Epithelial cell of umbilical artery (primary cell): ENCODE measurements at places on chromosomes 5 and 9. TPM values are rescaled to one million over a fixed set of nuclear protein-coding genes. Genes with fewer than 3 reads are reported as not detected.

Gene LHX3
- not detected in 2 replicates for total RNA-seq

Gene ITGA1
- total RNA-seq = 4.4 and 11.4 TPM in 2 replicates

Gene CNTNAP3
- total RNA-seq = 5.8 and 13.0 TPM in 2 replicates

Gene TEX48
- not detected in 2 replicates for total RNA-seq

Gene NR5A1
- total RNA-seq = not detected in 2 replicates

Gene FGF18
- not detected in 2 replicates for total RNA-seq

Gene GABRP
- 0.32 and 0.61 TPM in 2 replicates for total RNA-seq

Gene BAAT
- total RNA-seq = not detected in 2 replicates

Gene PCDH1
- 144 and 266 TPM in 2 replicates for total RNA-seq

Gene CAMK4
- 1.6 and 3.6 TPM in 2 replicates for total RNA-seq

Gene ANKRD33B
- total RNA-seq = 3.2 and 7.4 TPM in 2 replicates

Gene CKMT2
- under 0.01 TPM in 1 of 2 replicates, not detected in the other for total RNA-seq

Gene ZFAND5
- total RNA-seq = 82.2 and 83.2 TPM in 2 replicates

Gene CARD6
- total RNA-seq = 20.5 and 25.8 TPM in 2 replicates

Gene OR2K2
- not detected in 2 replicates for total RNA-seq

Gene HRCT1
- total RNA-seq = 0.76 and 3.2 TPM in 2 replicates

Gene ANKRD31
- total RNA-seq = not detected in 2 replicates

Gene SPTLC1
- total RNA-seq = 98.1 and 107 TPM in 2 replicates

Gene TAF11L5
- total RNA-seq = not detected in 2 replicates

Gene CATSPER3
- not detected in 2 replicates for total RNA-seq

Gene SLC34A3
- not detected in 2 replicates for total RNA-seq

Gene IGFBPL1
- total RNA-seq = 0.32 TPM in 1 of 2 replicates, not detected in the other

Gene SPINK1
- not detected in 2 replicates for total RNA-seq

Gene NCS1
- total RNA-seq = 28.1 and 37.4 TPM in 2 replicates

Gene IL17B
- 0.91 TPM in 1 of 2 replicates, not detected in the other for total RNA-seq

Gene CRB2
- total RNA-seq = not detected in 2 replicates

Gene DAB2IP
- total RNA-seq = 11.6 and 24.4 TPM in 2 replicates

Gene OTULINL
- under 0.01 and 0.15 TPM in 2 replicates for total RNA-seq

Gene IL33
- total RNA-seq = 72.0 and 78.3 TPM in 2 replicates

Gene OGN
- total RNA-seq = not detected in 2 replicates

Gene FLT4
- total RNA-seq = 14.7 and 28.6 TPM in 2 replicates

Gene SPATA31A7
- total RNA-seq = under 0.01 TPM in 1 of 2 replicates, not detected in the other

Gene OCLN
- 12.3 and 29.0 TPM in 2 replicates for total RNA-seq

Gene FAM78A
- 1.9 and 6.8 TPM in 2 replicates for total RNA-seq

Gene LEAP2
- total RNA-seq = not detected in 2 replicates
